ENCODE measurements at places on chromosomes 5 and 9. TPM values are rescaled to one million over a fixed set of nuclear protein-coding genes. Genes with fewer than 3 reads are reported as not detected.

Gene MZB1
- 1.3 TPM for total RNA-seq

Gene TPRN
- 17.1 TPM for total RNA-seq

- DNase-seq: no peak
Measured at GRCh38 chr9:107948086-107948485, 458.5 kb upstream of the KLF4 start.

GRCh38 chr9:114958021-114958843 lies 27.8 kb upstream of the TNFSF8 start:
- DNase-seq: no peak

DNA sequence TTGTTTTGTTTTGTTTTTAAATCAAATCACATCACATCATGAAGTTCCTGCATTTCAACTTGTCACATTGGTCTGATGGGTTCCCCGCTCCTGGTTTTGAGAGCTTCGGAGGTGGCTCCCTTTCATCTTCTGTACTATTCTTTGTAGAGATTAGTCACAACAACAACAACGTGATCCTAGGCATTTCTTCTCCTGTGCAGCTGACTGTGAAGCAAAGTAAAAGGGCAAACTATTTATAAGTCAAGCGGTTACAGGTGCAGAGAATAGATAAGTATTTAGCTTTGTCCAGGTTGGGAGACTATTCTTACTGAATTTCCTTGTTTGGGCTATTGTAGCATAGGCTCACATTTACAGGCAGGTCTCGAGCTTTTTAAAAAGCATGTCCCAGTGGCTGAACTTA lies 197.7 kb upstream of the CDKN2B start:
- DNase-seq: no peak

DNA sequence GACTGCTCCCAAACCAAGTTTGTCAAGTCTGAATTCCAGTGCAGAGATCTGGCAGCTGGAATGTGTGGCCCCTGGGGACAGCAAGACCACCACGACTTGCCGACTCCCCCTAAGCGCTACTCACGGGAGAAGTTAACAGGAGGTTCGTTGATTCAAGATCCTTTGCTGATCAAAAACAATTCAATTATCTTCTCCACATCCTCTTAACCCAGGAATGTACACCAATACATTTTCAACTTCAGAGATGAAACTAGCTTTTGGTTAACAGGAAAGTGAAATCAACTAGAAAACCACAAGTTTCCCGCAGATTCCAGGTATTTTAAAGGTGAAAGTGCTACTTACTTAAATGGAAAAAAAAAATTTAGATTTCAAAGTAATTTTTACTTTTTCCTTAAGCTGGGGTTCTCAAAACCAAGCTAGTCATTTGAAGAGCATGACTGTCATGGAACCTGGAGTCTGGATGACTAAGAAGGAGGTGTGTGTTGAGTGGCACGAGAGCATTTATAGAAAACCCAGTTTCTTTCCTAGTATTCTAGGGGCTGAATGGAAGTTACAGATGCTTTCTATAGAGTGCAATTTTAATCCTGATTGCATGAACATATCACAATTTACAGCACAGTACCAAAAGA lies 257.5 kb upstream of the PANK3 start:
- DNase-seq: no peak

Data from uterus (tissue), 4 donors.